ENCODE measurements at places on chromosomes 12 and 14.

- peak; percentile 63 for DNase-seq
Observed at GRCh38 chr12:109302358-109302757, 6.7 kb downstream of the FOXN4 start.

- no peak for DNase-seq
Observed at GRCh38 chr14:64945431-64946178, 3.1 kb upstream of the GPX2 start.

GRCh38 chr14:100145682-100146464 lies 13.6 kb downstream of the DEGS2 start:
- DNase-seq = no peak

DNA sequence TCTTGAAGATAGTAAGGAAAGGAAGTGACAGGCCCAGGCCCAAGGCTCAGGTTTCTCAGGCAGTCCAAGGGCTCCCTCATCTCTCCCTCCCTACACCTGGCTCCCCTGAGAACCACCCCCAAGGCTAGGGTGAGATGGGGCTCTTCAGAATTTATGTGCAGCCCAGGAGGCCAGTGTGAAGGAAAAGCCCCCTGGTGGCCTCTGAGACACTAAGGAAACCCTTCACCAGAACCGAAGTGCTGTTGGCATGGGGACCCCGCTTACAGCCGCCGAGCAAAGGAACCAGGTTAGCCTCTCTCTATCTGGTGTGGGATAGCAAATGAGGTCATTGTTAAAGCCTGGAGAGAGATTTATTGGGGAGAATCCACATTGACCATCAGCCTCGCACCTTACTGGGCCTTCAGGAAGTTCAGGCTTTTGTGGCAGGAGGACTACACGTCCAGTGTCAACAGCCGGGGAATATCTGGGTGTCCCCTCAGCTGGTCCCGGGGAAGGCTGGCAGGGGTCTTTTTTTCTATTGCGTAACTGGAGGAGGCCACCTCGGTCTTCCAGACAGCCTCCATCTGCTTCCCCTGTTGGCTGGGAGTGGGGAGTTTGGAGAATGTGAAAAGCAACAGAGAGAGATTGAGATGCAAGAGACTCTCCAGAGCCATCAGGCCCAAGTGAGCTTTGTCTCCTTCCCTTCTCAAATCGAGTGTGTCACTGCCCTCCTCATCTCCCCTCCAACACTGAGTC lies 18.1 kb downstream of the FAM186B start:
- DNase-seq = no peak

DNA sequence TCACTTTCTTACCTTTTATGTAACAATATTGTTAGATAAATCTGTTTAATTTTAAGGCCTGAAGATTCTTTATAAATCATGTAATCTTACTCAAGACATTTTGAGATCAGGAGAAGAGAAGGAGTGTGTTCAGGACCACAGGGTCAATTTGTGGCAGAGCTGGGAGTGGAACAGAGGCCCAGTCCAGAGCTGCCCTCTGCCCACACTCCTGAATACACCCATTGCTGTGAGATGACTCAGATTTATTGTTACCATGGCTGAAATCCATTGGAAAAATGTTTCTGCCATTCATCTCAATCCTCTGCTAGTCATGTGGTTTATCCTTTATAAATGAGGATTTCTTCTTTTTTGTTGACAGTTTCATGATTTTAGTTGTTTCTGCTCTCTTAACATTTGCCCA lies 100.5 kb upstream of the STXBP6 start:
- no peak for DNase-seq

GRCh38 chr12:69649529-69649928 lies 38.8 kb upstream of the LRRC10 start:
- DNase-seq = no peak

DNA sequence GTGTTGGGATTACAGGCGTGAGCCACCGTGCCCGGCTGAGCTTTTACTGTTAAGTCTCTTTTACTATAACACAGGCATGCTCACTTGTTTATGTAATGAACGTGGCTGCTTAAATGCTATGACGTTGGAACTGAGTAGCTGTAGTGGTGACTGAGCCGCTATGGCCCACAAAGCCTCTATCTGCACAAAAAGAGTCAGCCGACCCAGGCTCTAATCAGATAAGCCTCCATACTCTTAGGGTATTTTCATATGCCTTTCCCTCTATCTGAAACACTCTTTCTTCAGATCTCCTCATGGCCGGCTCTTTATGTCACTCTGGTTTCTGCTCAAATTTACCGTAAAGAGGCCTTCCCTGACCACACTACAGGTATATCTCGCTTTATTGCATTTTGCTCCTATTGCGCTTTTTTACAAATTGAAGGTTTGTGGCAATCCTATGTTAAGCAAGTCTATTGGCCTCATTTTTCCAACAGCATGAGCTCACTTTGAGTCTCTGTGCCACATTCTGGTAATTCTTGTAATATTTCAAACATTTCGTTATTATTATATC lies 8.0 kb downstream of the SLC2A14 start:
- no peak for DNase-seq

- no peak for DNase-seq
Observed at GRCh38 chr14:77303417-77304156, 17.1 kb downstream of the POMT2 start.

GRCh38 chr12:7327918-7328317 lies 24.0 kb downstream of the ACSM4 start:
- DNase-seq = no peak

DNA sequence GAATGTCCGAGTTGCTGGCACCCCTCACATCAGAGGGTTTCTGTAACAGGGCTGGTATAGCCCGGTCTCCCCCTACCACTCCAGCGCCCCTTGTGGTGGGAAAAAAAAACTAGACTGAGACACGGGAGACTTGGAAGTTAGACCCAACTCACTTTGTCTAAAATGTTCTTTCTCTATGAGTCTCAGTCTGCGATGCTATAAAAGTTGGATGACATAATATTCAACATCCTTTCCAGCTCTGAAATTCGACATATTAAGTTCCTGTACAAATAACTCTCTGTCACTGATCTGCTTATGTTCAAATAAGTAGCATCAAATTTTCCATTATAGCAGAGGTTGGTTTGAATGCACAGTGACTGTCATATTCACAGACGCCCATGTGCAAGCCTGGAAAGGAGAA lies 25.7 kb upstream of the TC2N start:
- peak; percentile 70 for DNase-seq

- DNase-seq = no peak
Observed at GRCh38 chr12:105158876-105159275, 51.3 kb downstream of the WASHC4 start.

GRCh38 chr12:75724928-75725312 lies 213.5 kb upstream of the KRR1 start:
- no peak for DNase-seq

- no peak for DNase-seq
Observed at GRCh38 chr12:90828621-90829020, 126.4 kb downstream of the CCER1 start.

GRCh38 chr12:22473212-22473611 lies 71.1 kb downstream of the C2CD5 start:
- no peak for DNase-seq

DNA sequence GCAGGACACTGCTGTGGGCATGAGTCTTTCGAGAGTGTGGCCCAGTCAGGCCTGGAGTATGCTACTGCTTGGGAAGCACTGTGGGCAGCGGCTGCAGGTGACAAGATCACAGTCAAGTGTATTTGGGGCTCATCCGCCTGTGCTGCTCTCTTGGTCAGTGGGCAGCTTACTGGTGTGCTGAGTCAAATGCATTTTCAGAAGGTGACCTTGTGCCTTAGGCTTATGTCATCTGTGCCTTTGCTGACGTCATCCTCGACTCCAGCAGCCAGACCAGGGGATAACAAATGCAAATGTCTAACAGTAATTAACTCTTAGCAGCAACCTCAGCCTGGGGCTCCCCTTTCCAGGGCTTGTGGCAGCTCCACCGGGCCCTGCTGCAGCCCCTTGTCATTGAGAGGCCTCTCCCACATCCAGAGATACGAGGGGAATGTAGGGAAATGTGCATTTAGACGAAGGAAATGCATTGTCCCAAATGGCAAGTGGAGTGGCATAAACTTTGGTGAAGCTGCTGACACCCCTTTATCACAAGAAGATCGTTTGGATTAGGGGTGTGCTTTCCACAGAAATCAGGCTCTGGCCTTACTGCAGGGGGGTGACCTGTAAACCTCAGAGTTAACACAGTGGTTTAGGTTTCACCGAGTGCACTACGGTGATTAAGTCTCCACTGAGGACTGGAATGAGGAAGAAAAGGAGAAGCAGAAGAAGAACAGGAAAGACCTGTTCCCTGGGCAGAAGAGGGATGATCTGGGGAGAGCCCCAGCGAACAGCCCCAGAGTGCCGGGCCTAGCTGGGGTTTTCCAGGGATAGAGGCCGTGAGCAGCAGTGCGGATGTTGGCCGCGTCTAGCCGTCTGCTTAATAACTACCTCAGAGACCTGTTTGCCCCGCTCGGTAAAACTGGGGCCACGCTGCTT lies 39.7 kb downstream of the PSMA6 start:
- DNase-seq = no peak

GRCh38 chr12:51621156-51621922 lies 30.3 kb downstream of the SCN8A start:
- no peak for DNase-seq

DNA sequence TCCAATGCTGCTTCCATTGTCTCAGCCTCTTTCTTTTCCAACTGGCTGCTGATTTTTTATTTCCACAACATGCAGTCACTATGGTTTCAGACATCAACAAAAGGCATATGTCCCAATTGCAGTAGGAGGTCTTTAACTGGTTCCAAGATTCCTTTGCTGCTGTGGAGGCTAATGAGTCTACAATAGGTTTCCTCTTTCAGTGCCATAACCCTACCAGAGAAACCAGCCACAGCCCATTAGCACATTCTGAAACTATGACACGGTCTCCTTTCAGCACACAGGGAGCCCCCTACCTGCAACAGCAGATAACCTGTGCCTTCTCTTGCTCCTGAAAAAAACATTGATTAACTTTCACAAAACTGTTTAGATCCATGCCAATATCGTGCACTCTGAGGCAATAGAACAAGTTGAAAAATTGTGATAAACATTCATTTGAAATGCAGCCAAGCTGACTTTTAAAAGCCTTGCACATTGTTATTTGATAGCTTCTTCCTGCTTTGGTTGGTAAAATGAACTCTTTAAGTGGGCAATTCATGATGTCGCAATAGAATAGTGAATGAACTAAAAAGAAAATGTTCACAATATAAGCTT lies 32.4 kb downstream of the PLEKHG7 start:
- DNase-seq = no peak

- no peak for DNase-seq
Observed at GRCh38 chr14:75984674-75985073, 889 bp upstream of the IFT43 start.

DNA sequence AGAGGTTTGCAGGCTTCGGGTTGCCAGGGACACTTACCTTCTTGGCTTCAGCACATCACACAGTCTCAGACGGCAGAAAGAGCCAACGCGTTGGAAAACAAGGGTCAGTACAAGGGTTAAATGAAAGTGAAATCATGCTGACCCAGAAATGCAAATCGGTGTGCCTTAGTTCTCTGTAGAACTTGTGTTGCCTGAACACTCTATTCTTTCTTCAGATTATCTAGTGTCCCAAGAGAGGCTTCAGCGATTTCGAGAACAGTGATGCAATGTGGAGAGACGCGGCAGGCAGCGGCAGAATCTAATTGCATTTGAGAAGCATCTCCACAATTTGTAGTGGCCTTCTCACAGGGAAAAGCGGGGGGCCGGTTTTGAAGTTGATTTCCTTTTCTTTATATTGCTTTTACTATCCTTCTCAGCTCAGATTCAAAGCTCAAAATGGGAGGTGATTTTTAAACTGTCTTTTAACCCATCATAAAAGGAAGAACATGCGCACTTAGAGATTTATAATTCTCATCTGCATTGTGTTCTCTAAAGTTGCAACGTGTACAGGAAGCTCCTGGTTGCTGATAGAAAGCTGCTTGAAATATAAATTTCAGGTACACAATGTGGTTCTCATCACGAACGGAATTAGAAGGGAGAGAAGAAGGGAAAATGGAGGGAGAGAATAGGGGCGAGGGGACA lies 67.8 kb upstream of the EGLN3 start:
- DNase-seq = no peak

GRCh38 chr12:133172491-133172890 lies 8.8 kb upstream of the ZNF268 start:
- no peak for DNase-seq

DNA sequence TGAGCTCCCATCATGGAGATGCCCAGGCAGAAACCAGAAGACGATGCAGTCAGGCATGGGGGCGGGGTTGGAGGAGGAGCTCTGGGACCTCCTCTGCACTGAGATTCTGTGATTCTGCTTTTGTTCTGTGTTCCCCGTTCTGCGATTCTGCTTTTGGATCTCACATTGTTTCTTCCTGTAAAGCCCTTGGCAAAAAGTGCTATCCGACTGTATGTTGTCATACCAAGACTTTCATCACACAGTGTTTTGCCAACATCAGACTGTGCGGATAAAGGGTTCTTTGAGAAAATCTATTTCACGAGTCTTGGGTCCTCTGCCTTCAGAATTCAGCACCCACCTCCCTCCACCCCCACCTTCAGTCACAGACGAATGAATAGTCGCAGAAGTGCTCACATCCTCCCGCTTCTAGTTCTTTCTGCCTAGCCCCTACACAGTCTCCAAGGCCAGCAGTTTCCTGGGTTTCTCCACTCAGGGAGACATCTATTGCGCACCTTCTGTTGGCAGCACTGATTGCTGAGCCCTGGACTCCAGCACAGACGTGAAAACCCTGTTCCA lies 24.7 kb upstream of the PWP1 start:
- no peak for DNase-seq

- no peak for DNase-seq
Observed at GRCh38 chr14:54098536-54098935, 141.9 kb upstream of the BMP4 start.

DNA sequence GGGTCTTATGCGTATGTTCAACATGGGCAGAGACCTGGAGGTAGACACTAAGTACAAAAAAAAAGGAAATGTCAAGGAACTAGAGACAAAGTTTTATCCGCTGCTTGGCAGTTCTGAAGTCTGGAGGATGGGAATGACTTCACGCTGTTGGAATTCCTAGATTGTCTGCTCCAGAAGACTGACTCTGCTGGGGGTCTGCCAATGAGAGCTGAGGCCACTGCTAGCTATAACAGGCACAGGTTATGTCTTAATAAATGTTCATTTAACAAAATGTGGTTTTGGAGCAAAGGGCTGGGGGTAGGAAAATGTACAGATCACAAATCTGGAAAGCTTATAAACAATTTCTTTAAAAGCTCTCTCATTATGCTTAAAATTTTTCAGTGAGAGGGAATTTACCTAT lies 5.9 kb downstream of the RNASE8 start:
- no peak for DNase-seq

- no peak for DNase-seq
Observed at GRCh38 chr12:104249017-104249416, 33.4 kb downstream of the TXNRD1 start.

- no peak for DNase-seq
Observed at GRCh38 chr12:68304626-68305025, 27.5 kb downstream of the MDM1 start.
